ENCODE measurements at places on chromosomes 12 and 14.

GRCh38 chr12:14322403-14322802, 43.1 kb upstream of the ATF7IP start:
- no peak for DNase-seq

DNA sequence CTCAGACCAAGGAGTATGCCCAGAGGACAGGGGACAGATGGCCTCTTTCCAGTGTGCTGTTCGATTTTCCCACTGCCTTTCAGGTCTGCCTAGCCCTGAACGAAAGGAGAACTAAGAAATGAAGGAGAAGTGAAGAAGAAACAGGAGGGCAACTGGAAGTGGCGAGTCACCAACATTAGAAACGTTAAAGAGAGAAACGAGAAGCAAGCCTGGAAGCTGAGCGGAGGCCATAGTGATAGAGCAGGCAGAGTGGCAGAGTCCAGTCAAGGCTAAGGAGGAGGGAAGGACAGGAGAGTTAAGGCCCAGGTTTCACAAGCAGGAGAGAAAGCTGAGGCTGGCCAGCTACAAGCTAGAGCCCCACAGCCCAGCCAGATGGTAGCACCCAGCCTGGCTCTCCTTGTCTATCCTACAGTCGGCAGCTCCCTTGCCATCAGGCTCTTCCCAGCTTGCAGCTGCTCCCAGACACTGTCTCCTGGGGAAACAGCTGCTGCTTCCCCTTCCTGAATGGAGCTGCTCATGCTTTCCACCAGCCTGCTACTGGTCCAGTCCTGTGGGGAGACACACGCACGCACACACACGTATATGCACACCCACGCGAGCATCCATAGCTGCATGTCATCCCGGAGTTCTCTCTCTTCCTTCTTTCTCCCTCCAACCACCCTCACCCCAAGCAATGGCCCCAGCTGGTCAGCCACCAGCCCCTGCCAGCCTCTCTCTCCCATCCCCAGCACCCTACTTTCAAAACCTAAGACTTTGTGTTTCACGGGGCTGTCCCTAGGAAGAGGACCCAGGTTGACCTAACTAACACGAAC, 139.7 kb upstream of the CCND2 start:
- DNase-seq, result no peak

GRCh38 chr12:13203034-13203922, 6.8 kb downstream of the EMP1 start:
- DNase-seq, result no peak

- no peak for DNase-seq
Measured at GRCh38 chr14:75402867-75403413, 24.9 kb upstream of the JDP2 start.

GRCh38 chr14:65024957-65025356, 38.3 kb downstream of the FNTB start:
- no peak for DNase-seq

GRCh38 chr14:24362241-24362960, 5.6 kb upstream of the NFATC4 start:
- no peak for DNase-seq

DNA sequence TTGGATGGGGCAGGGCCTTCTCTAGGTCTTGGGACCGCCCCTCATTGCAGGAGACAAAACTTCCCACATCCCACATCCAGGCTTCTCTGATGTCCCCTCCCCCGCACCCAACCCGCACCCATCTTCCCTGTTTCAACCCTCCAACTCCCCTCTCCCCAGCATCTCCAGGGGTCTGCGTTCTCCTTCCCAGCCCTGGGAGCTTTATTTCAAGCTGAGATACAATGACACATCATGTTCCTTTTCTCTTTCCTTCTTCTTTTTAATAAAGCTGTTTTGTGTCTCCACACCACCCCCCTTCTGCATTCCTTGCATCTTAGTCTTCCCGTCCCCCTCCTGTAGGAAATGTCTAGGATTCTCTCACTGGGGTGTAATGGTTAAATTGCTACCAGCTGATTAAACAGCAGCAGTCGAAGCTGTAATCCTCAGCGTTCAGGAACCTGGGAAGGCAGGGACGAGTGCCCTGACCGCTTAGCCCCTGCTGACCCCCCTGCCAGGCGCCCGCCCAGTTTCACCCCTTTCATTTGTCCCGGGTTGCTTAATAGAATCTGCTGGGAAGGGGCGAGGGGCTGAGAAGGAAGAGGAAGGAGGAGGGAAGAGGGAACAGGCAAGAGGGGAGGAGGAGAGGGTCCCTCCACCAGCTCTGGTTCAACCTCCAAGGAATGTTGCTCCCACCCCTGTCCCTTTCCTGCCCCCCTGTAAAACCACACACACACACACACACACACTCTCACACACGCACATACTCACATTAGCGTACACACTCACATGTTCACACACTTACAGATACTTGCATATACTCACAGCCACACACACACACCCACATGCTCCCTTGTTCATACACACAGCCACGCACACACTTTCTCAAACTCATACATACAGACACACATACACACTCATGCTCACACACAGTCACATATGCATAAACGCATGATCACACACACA, 104.5 kb upstream of the MED13L start:
- no peak for DNase-seq

DNA sequence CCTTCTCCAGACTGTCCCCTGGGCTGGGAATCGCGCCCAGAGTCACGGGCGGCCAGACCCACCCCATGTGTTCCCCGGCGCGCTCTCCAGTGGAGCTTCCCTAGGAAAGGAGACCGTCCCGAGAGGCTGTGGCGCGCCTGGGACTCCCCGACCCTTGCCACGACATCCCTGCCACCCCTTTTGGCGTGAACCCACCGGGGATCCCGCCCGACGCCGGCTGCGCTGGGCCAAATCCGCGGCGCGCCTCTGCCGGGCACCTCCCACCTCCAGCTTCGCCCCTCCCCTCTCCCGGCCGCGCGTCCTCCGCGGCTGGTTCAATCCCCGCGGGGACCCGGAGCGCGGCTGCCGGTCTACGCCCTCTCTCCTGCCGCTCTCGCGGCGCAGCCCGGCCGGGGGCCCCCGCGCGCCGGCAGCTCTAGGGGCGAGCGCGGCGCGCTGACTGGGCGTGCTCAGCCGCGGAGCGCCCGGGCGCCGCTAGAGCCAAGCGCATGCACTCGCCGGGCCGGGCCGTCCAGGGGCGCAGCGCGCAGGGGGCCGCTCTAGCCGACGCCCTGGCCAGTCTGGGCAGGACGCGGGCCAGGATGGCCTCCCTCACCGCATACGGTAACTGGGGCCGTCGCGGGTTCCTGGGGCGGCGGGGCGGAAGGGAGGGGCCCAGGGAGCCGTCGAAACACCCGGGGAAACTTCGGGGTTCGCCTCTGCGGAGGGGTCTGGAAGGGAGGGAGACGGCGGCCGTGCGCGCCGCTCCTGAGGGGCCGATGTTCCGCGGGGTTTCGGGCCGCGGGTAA, 77.4 kb upstream of the ANO4 start:
- peak; percentile 46 for DNase-seq

DNA sequence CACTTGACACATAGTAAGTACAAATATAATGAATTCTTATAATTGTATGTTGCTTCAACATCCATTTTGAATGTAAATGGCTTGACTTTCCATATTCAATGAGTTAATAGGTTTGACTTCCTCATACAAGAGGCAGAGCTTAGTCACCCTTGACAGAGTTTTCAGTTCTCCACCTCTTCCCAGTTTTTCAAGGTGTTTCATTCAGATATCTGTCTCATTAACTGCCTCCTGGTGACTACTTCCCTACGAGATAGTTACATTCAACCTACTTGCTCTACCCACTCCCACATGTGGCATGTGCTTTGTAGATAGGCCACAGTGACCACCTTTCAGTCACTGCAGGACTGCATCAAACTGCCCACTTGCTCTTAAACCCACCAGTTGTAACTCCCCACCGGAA, 60.0 kb downstream of the MYF5 start:
- no peak for DNase-seq

DNA sequence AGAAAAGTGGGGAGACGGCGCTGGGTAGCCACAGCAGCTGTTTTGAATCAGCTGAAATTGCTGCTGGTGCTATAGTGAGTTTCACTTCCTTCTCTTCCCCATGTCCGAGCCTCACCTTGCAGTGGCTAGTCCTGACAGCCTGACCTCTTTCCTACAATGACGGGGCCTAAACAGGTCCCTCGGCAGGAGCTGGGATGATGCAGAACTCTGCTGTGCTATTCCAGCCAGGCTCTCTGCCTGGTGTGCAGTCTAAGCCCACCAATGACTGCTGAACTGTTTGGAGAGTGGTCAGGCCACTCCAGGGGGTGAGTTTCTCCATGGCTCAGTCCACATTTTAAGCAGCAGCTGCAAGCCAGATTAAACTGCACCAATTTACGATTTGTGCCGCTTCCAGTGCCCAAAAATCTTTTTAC, 207.3 kb downstream of the TTC7B start:
- no peak for DNase-seq

GRCh38 chr14:70641548-70642302, at the start of gene TTC9:
Gene TTC9, plus strand, starts transcription at chr14:70641916. Its CDS starts 214 bp downstream, at chr14:70642130.
- DNase-seq, result no peak

DNA sequence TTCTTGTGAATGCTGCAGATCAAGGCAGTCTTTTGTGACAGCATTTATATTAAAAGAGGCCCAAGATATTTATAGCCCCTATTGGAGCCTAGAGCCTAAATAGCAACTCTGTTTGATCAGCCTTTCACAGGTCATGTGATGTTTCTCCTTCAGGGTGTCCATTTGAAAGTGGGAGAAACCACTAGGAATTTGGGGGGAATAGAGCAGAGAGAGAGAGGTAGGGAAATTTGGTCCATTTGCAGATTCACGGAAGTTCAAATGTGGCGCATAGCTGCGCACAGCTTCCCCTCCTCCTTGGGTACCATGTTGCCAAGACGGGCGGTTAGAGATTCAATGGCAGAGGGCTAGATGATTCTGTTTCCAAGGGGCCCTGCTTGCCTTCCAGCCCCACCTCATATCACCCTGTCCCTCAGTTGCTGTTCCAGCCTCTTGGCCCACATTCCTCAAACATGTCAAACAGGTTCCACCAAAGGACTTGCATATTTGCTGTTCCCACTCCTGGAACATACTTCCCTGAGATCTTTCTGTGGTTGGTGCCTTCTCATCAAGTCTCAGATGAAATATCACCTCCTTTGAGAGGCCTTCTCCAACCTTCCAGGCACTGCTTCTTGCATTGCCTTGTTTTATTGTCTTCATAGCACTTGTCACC, 220.8 kb downstream of the CHST11 start:
- no peak for DNase-seq

DNA sequence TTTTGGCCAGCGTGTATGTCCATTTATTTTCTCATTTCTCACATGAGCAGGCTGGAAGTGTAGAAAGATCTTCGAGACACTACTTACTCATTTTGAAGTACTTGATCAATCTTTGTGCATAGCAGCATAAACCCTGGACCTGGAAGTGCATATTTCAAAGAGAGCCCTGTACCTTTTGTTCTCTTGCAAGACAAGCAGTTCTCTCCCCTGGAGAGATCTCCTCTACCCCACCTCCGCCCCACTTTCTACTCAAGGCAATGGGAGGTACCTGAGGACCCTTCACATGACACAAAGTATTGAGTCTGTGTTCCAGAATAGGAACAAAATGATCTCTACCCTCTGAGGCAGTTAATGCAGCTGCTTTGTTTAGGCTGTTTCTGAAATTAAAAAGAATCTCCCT, 27.4 kb upstream of the RASSF3 start:
- no peak for DNase-seq

GRCh38 chr12:29228474-29229157, 79.5 kb downstream of the FAR2 start:
- DNase-seq, result no peak

GRCh38 chr14:79967453-79967852, 243.9 kb downstream of the DIO2 start:
- DNase-seq, result no peak

DNA sequence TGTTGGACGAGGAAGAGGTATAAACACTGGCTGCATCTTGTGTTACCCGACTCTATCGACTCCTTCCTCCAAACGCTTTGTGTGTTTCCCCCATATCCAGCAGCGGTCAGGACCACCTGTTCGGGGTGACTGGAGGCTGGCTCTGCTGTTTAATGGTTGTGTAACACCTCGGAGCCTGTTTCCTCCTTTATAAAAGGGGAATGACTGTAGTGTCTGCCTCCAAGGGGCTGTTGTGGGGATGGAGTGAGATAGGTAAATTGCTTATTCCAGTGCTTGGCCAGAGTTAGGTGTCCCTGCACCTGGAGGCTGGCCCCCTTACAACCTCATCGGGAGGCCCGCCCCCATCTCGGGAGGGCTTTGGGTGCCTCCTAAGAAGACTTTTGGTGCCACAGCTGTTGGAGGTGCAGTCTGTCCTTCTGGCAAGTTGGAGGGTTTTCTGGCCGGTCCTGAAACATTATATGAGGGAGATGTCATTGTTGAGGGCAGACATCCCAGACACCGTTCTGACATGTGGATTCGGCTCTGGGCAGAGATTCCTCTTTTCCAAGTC, 1.1 kb downstream of the MLXIP start:
- peak; percentile 7 for DNase-seq

- DNase-seq, result no peak
Measured at GRCh38 chr12:72723732-72724131, 451.6 kb downstream of the TRHDE start.

GRCh38 chr12:87827638-87828264, 201.4 kb downstream of the C12orf50 start:
- DNase-seq, result no peak

DNA sequence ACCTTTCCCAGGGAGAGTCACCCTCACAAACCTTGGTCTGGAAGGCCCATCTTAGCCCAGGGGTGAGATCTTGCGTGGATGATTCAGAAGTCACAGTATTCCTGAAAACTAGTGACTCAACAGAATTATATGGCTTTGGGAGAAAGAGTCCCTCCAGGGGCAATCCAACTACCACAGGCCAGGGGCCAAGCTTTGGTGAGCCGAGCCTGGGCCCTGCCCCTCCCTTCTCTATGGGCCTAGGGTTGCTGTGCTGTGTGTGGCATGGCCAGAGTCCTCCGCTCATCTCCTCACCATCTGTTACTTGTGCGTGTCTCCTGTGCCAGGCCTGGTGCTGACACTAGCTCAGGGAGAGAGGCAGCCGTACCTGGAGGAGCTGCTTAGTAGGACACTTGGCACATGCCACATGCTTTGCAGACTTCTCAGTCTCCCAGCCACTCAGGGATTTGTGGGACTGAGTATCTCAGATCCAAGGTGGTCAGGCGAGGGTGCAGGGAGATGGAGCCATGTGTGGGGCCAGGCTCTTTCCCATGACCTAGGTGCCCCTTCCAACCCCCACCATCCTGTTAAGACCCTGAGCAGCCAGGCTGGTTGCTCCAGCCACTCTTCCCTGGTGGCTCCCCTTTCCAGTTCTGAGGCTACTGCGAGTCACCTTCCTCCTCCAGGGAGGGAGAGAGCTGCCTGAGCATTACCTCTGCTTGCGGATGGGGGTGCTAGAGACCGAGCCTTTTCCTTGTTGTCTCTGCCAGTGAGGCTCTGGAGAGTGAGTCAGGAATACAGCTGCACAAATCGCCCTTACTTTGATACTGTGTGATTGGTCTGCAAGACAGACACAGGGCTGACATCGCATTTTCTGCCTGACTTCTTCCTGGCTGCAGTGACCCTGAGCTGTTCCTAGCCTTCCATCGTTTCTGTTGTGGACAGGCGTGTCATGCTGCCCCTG, 94.1 kb downstream of the SLC25A47 start:
- DNase-seq, result no peak

- DNase-seq, result no peak
Measured at GRCh38 chr12:96196781-96197180, 2.6 kb downstream of the ELK3 start.

- no peak for DNase-seq
Measured at GRCh38 chr14:34554540-34555250, 15.2 kb upstream of the EAPP start.

GRCh38 chr12:40581889-40582288, 110.3 kb upstream of the CNTN1 start:
- no peak for DNase-seq
